ENCODE measurements at places on chromosomes 7 and 10.

DNA sequence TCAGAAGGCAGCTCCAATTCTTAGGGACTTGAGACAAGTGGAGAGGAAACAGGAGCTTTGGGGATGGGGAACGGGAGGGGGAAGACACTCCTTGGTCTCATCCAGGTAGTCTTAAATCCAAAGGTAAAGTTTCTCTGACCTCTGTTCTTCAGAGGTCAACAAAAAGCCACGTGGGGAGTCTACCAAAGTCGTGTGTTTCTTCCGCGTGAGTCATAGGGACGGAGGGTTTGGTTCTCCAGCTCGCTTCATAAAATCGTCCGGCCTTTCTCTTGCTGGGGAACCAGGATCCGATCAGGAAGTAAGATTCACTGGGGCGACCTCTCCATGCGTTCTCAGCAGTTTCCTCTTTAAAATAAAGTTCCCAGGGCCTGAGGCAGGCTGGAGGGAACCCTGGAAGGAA lies 275.7 kb downstream of the TCERG1L start:
- no peak for DNase-seq

DNA sequence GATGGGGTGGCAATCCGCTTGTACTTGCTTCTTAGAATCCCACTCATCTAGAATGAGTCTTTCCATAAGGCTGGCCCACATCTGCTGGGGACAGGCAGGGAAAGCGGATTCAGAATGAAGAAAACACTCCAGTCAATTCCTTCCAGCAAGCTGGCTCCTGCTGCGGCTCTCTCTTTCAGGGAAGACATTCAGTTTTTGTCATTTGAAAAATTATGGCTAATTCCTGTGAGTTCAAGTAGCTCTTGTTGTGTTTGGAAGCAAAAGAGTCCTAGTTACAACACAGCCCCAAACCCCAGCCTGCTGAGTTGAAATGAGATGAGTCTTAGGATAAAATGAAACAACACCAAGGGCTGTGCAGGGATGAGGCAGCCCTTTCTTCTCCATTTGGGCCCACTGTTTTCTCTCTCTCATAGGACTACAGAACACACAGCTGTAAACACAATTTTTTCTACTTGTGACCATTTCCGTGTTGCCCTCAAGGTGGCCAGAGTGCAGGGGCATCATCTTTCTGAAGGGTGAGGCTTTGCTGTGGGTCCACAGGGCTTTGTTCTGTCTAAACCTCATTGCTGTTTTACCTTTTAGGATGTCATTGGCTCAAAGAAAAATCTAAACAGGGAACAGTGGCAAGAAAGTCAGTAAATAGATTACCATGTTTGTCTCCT lies 90.8 kb upstream of the EEPD1 start:
- DNase-seq, result no peak

GRCh38 chr7:88322151-88322550 lies 15.5 kb upstream of the STEAP4 start:
- no peak for DNase-seq

- DNase-seq, result peak; percentile 26
Observed at GRCh38 chr7:5594616-5595544, 171.2 kb upstream of the TNRC18 start.

GRCh38 chr7:20952916-20953315 lies 166.2 kb upstream of the SP8 start:
- DNase-seq, result no peak

DNA sequence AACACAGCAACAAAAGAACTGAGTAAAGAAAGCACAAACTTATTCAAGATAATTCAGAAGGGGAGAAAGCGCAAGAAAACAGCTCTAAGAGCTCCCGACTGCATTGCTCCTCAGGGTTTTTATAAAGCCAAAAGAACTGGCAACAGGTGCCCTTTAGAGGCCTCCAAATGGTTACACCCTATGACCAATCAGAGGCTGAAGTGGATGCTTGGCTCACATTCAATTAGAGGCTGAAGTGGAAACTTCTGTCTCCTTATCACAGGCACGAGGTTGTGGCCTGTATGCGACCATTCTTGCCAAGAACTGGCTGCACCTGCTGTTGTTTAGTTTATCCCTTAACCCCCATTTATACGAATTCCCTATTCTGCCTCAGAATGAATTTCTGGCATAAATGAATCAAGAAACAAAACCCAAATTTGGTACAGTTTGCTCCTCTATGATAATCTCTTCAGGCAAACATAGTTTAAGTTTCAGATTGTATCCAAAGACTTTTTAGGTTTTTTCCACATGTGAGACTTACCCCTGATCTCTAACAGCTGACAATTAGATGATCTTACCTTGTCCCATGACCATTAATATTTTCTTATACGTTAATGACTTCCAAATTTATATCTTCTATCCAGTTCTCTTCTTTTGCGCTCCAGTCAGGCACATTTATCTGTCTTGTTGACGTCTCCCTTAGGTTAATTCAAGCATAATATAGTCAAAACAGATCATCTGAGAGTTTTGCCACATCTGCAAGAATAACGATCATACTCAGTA lies 504.8 kb downstream of the NXPH1 start:
- no peak for DNase-seq

GRCh38 chr10:30833628-30833970 lies 198.1 kb downstream of the ZNF438 start:
- no peak for DNase-seq

GRCh38 chr10:73922007-73922863 lies 11.3 kb downstream of the PLAU start:
- DNase-seq, result no peak

All from activated T-cell treated with anti-CD3 and anti-CD28 coated beads, Interleukin-2, amount 50 U/mL, for 1 hour (primary cell).